ENCODE measurements at places on chromosomes 16 and 17.

- DNase-seq: no peak
Observed at GRCh38 chr16:11141409-11142260, 114.4 kb downstream of the SOCS1 start.

- DNase-seq: no peak
Observed at GRCh38 chr17:63817736-63818385, 9.4 kb upstream of the PSMC5 start.

DNA sequence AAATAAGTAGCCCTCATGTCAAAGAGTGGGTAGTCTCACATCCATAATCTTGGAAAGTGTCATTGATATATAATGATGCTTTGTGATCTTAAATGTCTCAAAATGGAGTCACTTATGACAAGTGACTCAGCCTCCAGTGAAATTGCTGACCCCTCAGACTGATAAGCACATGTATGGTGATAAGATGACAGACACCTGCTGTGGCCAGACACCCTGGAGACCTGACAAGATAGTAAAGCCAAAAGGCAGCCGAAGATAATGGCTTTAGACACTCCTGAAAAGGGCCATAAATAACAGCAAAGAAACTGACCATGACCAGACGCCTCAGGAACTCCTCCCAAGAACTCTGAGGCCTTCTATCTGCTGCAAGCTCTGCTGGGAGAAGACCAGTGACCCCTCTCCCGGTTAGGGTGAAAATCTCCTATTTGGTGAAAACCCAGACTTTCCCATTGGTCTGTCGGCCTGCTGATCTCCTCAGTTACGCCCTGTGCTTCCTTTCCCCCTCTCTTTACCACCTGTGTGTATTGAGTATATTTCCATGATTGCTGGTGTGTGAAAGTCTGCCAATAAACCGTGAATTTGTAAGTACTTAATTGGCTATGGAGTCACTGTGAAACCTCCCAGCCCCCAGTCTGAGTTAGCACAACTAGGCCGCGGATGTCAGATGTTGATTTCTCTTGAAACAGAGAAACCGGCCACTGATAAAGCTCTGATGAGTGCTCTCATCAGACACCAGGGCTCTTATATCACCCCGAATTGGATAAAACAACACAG lies 226.7 kb upstream of the MYOCD start:
- DNase-seq: no peak

DNA sequence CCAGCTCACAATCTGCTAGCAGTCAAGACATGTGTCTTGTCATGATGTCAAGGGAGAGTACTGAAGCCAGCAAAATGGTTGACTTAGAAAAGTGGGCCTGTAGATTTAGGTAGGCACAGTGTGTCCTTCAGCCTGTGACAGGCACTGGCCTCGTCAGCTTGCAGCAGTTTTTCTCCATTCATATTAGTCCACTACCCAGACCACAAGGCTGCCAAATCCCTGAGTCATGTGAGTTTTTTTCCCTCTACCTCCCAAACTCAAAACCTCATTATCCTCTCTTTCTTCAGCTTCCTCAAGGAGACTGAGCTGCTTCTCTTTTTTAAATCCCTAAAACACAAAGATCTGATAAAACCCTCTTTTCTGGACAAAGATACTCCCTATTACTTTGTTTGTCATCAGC lies 102.6 kb upstream of the HS3ST3A1 start:
- no peak for DNase-seq

DNA sequence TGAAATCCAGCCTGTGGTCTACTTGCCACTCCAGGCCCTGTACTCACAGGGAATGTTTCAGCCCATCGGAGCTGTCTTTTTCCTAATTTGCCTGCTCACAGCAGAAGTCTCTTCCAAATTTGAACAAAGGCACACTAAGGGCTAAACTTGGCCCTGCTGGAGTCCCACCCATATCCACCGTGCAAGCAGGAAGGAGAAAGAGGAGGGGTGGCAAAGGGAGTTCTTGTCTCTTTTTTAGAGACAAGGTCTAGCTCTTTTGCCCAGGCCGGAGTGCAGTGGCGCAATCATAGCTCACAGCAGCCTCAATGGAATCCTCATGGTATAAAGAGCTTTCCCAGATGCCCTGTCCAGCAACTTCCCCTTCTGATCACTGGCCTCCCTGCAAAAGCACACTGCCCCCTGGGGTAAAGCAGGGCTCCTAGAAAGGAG lies 2.7 kb upstream of the PRM1 start:
- no peak for DNase-seq

DNA sequence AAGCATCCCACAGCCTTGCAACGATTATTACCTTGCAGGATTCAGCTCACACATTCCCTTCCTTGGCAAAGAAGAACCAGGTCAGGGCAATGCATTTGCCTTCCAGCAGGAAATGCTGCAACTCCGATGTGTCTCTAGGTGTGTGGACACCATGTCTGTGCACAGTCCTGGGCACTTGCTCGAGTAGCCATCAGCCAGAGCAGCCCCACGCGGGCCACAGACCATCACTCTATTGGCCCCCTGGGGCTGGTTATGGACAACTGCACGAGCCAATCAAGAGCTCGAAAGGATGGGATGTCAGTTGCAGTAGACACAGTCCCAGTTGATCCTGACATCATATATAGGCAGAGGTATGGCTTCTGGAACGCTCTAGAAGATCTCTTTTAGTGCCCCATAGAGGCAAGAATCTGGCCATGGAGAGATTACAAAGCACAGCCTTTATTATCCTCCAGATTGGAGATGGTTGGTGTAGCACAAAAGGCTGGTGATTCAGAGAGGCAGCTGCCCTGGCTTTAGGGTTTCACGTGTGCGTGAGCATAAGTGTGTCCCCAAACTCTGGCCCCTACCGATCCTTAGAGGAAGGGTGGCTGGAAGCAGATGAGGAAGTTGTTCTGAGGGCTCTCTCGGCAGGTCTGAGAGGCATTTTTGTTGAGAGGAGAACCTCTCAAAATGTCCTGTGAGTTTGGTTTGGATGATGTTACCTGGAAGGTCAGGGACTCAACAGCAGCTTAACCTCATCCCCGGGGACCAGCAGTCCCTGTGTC lies 403.8 kb downstream of the SEC14L1 start:
- DNase-seq: no peak

GRCh38 chr17:30605027-30605426 lies 127.8 kb downstream of the GOSR1 start:
- no peak for DNase-seq

GRCh38 chr16:86011532-86011931 lies 112.6 kb downstream of the IRF8 start:
- no peak for DNase-seq

DNA sequence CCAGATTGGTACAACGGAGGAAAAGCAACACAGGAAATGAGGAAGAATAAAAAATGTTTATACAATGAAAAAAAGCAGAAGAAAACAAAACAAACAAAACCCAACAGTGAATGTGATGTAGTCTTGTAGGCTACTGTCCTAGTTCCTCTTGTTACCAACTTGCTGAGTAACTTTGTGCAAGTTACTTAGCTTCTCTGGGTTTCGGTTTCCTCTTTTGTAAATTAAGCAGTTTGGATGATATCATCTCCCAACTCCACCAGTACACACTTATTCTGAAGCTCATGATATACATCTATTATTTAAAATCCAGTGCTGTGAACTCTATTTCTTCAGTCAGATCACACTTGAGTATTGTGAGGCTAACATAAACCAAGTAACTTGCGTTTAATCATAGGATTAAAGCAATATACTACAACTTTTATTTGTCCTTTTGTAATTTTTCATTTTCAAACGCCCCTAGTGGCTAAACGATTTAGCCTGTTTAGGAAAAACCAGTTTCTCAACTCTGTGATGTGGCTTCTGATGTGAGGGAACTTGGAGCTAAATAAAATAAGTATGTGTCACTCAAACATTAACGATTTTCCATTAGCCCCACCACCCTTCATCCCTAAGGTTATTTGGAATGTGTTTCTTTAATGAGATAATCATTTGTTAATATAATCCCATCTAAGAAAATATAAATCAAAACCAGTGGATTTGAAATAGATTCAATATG lies 1.4 kb upstream of the UNK start:
- DNase-seq: no peak

- DNase-seq: no peak
Observed at GRCh38 chr16:22360963-22361659, 13.3 kb downstream of the CDR2 start.

Data from H54 (cell line).